Sciatic nerve (tissue), 2 donors: ENCODE measurements at places on chromosomes 1 and 21. TPM values are rescaled to one million over a fixed set of nuclear protein-coding genes. Genes with fewer than 3 reads are reported as not detected.
A peak's percentile ranks its signal among the peaks of the same experiment; 100 is the strongest.

Gene ACTL8
- not detected for total RNA-seq

Gene PKNOX1
- 23.1 TPM for total RNA-seq

Gene LCK
- 3.2 TPM for total RNA-seq

Gene SV2A
- 1.7 TPM for total RNA-seq

Gene S100A7
- 0.85 TPM for total RNA-seq

Gene CD53
- total RNA-seq: 40.0 TPM

Gene TSPEAR
- total RNA-seq: not detected

Gene VCAM1
- total RNA-seq: 36.2 TPM

Gene LMOD1
- total RNA-seq: 41.6 TPM

Gene KCNE1
- 2.5 TPM for total RNA-seq

Gene PMF1
- 37.4 TPM for total RNA-seq

Gene TSPAN2
- total RNA-seq: 2.9 TPM

Gene LCA5L
- 2.2 TPM for total RNA-seq

DNA sequence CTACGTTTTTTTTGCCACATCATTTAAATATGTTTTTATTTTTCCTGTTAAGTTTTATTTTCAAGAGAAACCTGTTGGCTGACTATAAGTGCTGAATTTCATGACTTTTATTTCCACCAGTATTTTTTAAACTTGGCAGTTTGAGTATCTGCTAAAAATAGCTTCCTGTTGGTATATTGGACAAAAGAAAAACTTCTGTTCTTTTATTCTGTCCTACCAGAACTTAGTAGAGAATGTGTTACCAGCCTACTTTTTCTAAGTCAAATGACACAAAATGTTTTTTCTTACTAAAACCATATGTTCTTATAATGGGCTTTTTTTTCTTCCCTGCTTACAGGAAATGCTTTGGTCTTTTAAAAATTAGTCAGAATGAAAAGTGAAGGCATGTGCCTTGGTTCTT lies 7.6 kb downstream of the DR1 start:
- DNase-seq: no peak

DNA sequence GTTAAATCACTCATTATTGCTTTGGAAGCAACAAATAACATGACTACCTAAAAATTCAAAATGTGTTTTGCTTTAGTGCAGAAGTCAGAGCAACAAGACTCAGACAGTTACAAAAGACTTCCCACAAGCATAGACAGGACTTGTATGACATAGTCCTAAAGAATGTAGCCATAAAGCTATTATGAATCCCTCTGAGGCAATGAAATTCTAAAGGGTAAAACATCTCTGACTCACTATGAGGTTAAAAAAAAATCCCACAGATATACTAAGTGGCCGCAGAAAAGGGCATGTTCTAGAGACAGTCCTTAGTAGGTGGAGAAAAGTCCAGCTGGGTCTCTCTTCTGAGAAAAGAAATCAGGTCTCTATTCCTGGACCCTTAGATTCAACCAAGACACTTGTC lies 4.9 kb downstream of the PRKAB2 start:
- DNase-seq: no peak

DNA sequence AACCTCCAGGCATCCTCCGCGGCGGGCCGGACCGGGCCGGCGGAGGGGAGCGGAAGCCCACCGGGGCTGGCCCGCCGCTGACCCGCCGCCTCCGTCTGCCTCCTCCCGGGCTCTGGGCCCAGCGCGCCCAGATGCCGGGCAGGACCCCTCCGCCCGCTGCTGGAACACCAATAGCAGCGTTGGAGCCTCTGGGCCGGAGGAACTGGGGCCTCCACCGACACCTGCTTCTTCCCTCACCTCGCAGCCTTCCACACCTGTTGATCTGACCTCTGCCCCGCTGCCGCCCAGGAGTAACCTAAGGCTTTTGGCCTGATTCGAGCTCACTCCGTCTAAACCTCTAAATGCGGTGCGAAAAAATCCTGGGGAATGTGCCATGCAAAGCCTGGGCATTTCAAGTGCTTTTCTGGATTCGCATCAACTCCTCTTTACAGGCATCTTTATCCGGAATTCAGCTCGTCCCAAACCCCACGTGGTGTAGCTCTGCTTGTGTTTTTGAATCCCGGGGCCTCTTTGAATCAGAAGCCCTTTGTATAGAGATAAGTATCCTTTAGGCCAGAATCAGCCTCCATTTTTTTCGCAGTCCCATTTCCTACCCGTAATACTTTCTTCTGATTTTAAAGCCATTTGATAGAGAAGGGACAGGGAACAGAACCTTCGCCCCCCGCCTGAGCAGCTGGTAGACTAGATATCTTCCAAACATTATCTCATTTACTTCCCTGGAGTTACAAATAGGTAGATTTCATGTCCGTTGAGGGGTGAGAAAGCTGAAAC lies 680 bp upstream of the CNN3 start:
- no peak for DNase-seq

- DNase-seq: no peak
These were observed 19.7 kb upstream of the ALDH9A1 start for GRCh38 chr1:165717918-165718515.

DNA sequence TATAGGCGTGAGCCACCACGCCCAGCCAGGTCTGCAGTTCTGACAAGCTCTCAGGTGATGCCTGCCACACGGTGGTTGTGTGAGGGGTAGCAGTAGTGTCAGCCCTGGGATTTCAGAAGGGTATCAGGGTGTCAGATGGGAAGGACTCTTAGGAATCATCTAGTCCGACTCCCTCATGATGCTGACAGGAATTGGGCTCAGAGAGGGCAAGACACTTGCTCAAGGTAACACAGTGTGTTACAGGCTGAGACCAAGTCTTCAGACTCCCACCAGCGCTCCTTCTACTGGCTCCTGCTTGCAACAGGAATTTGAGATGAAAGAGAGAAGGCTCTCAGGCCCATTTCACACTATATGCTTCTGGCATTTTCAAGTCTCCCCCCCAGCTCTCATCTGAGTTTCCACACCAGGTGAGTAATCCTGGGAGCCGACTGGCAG lies 6.9 kb downstream of the HTR1D start:
- DNase-seq: no peak

DNA sequence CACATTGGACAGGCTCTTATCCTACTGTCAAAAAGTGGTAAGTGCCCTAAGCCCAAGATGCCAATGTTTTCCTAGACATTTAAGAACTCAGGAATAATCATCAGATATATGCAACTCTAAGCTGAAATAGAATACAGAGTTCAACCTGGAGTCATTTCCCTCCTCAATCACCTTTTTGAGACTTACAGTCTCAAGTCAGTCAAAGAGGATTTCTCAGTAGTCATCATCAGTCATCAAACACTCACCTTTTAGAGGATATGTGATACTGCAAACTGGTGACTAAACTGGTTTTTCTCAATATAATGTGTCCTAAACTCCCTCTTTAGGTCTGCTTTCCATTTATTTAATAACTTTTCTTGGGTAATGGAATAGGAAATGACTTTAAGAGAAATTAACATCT lies 145.3 kb upstream of the ADAMTS5 start:
- DNase-seq: no peak

DNA sequence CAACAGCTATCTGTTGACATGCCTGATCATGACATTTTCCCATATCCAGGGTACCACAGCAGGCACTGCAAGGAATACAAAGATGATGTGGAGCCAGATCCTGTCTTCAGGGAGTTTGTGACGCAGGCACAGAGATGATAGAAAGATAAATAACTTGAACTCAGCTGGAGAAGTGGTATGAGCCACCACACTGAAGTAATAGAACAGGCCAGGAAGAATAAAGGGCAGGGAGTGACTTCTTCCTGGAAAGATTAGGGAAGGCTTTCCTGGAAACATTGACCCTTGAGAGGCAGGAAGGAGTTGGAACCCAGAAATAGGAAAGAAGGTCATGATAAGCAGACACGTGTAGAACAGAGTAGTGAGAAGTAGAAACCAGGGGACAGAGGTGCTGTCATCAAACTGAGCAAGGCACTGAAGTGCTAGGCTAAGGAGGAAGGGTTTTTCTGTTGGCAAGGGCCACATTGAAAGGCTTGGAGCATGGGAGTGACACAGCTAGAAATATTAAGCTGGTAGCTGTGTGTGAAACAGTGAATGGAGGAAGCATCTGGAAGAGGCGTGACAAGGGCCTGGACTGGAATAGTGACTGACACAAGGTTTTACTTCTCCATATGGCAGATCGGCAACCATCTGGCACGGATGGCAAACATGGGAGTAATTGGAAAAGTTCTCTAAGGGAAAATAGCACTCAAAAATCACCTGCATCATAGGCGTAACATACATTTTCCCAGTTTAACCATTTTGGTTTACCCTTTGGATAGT lies 68.4 kb downstream of the AK5 start:
- no peak for DNase-seq

DNA sequence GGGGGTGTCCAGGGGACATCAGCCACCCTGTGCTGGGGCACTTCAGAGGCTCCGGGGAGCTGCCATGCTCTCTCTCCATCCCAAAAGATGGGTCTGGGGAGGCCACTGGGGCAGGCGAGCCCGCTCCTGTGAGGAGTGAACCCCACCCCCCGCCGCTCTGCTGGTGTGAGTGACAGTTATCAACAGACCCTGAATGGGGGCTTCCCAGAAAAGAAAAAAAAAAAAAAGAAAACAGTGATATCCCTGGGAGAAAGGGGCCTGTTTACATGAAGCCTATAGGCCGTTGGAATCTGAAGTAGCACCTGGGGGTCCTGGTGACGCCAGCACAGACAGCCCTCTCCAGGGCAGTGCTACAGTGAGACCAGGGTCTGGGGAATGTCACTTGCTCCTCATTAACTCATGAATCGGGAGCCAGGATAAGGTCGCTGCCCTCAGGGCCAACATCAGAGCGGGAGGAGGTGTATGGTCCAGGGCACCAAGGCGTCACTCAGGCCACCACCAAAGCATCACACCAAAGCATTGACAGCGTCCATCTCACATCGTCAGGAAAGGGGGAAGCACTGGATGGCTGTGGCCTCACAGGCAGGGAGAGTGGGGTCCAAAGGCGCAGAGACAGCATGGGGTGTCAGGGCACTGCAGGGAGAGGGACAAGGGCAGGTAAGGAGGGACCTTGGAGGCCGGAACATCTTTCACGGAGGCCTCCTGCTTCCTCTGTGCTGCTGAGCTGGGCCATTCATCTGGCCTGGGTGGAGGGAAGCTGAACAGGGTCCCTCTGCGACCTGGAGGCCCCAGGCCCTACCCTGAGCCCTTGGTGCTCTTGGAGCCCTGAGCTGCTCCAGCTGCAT lies 8.4 kb upstream of the NPHP4 start:
- peak; percentile 45 for DNase-seq

DNA sequence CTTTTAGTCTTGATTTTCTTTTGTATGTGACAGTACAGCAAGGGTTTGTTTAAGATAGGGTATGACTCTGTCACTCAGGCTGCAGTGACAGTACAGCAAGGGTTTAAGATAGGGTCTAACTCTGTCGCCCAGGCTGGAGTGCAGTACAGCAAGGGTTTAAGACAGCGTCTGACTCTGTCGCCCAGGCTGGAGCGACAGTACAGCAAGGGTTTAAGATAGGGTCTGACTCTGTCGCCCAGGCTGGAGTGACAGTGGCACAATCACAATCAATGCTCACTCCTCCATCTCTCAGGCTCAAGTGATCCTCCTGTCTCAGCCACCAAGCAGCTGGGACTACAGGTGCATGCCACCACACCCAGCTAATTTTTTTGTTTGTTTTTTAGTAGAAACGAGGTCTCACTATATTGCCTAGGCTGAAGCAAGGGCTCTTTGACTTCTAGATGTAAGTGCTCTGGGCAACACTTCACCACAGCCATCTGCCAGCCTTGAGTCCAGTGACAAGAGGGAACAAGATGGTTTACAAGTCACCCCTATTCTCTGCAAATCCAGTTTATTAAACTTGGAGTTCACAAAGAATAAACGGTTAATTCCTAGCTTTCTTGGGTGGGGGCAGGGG lies 965 bp upstream of the SH2D5 start:
- peak; percentile 27 for DNase-seq

GRCh38 chr1:110951161-110951560 lies 12.6 kb downstream of the LRIF1 start:
- DNase-seq: no peak

- no peak for DNase-seq
These were observed 3.2 kb upstream of the CCNL2 start for GRCh38 chr1:1402072-1402900.

- no peak for DNase-seq
These were observed 593.8 kb downstream of the MATN1 start for GRCh38 chr1:30129421-30130055.

DNA sequence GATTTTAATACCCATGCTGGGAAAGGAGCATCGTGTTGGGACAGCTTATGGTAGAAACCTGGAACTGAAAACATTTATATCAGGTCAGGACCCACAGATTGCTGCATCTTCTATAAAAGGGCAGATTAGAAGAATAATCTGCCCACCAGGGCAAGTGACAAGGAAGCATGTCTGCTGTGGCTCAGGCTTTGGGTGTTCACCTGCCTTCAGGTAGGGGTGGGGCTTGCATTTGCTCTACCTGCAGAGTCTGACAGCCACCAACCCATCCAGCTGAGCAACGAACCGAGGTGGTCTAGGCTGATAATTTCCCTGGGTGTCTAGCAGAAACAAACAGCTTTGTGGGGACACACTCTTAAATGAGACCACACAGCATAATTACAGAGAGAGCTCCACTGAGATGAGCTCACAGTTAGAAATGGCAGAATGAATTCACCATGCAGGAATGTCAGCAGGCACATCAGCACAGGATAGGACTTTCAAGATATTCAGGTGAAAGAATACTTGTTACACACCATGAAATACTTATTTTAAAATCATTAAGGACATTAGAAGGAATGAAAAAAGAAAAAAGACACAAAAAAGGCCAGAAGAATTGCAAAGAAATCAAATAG lies 36.1 kb upstream of the B3GALT5 start:
- DNase-seq: no peak

DNA sequence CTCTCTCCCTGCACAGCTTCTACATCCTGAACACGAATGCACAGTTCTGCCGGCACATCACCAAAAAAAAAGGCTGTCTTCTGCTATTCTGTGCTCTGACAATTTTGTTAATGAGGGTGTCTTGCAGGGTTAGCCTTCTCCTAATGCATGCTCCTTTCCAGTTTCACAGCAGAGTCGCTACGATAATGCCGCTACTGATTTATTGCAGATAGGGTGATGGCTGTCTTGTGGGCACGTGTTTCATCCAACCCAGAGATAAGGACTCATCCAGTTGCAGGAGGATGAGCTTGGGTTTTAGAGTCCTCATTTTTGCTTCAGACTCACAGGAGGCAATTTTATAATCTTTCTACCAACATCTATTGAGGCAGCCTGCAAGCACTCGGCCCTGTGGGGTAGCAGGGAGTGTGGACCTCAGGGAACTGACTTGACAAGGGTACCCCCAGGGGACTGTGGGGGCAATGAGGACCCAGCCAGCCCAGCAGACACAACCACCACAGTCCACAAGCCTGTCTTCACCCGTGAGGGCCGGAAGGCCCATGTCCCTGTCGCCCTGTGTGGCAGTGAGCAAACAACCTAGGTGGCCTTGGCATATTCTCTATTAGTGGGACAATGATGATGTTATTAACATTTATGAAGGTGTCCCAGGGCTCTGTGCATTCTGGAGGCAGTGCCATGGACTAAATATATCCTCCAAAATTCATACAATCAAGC lies 15.4 kb upstream of the UTS2 start:
- no peak for DNase-seq

- no peak for DNase-seq
These were observed 12.6 kb upstream of the RGL1 start for GRCh38 chr1:183792300-183792699.

GRCh38 chr1:46544561-46545240 lies 6.7 kb downstream of the KNCN start:
- DNase-seq: no peak
